NAMALWA (cell line): ENCODE measurements at places on chromosomes 16 and 17.

DNA sequence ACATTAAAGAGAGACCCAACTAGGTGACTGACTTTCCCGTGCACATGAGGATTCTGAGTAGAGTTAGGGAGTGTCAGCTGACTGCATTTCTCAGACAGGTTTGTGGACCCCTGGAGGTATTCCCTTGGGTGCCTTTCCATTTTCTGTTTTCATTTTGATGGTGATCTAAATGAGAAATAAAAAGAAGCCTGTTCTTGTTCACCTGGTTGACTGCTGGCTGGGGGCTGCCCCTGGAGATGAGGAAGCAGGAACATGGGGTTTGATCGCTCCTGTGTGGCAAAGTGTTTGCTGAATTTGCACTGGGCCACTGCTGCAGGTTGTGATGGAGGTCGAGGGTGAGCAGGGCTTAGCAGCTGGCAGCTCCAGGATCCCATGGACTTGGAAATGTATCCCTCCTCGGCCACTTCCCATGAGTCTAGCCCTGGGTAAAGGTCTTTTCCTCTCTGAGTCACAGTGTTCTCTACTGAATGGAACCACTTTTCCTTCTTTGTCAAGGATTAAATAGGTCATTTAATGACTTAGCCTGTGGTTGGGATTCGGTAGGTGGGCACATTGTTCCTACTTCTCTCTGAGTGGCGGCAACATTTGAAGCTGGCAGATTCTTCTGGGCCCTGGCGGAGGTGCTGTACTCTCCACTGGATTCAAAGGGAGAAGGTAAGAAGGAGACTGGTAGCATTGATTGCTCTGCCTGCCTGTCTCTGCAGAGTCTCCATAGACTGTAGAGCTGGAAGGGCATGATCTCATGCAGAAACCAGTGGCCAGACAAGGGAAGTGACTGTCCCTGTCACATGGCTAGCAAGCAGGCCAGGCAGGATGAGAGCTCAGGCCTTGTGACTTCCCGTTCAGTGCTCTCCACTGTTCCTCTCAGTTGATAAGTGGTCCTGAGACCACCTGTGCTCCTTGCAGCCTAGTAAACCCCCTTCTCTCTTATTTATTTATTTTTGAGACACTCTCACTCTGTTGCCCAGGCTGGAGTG, 17.9 kb downstream of the SNX29 start:
- no peak for DNase-seq

GRCh38 chr17:9999919-10000695, 95.0 kb upstream of the RCVRN start:
- no peak for DNase-seq

DNA sequence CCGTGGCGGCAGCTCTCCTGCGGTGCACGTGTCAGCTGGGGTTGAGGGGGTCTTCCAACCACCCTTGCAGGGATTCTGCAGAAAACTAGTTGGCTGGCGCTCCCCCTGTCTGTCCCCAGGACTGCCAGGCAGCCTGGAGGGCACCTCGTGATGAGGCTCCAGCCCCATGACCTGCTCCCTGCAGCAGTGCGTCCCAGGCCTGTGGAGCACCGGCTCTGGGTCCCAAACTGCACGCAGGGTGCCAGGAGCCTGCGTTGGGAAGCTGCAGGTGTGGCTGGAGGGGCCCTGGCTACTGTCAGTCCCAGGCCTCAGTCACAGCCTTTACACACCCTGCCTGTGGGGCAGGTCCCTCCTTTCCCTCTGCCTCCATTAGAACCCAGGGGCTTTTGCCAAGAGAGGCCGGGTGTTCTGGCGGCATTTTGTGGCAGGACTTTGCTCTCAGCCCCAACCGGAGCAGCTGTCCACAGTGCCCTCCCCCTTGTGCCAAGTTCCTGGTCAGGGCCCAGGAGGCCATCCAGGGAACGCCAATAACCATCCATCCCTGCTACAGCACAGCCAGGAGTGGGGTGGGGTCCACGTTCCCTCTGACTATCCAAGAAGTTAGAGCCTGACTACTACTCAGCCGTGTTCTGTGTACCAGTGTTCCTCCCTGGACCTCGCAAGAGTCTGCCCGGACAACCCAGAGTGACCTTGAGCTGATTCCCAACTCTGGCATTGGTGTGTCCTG, 9.2 kb downstream of the CHMP6 start:
- no peak for DNase-seq

- no peak for DNase-seq
These were observed 402.8 kb upstream of the RBFOX1 start for GRCh38 chr16:6929868-6930267.

DNA sequence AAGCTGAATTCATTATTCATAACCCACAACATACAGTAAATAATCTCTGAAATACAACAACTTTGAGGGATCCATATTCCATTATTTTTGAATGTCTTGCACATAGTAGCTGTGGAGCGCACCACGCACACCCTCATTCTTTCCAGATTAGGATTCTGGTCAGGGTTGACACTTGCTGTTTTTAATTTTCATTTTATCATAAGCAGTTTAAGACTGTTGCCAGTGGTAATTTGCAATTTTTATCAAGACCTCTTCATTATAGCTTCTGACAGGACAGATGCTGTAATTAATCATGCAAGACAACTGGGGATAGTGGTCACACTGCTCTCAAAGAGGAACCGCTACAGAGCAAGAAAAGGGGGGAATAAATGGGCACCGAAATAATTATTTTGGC, 109.7 kb downstream of the TOX3 start:
- DNase-seq, result no peak

- no peak for DNase-seq
These were observed 54.3 kb upstream of the CNTNAP4 start for GRCh38 chr16:76222853-76223252.

- DNase-seq, result no peak
These were observed 20.9 kb downstream of the GNAO1 start for GRCh38 chr16:56212144-56212543.

DNA sequence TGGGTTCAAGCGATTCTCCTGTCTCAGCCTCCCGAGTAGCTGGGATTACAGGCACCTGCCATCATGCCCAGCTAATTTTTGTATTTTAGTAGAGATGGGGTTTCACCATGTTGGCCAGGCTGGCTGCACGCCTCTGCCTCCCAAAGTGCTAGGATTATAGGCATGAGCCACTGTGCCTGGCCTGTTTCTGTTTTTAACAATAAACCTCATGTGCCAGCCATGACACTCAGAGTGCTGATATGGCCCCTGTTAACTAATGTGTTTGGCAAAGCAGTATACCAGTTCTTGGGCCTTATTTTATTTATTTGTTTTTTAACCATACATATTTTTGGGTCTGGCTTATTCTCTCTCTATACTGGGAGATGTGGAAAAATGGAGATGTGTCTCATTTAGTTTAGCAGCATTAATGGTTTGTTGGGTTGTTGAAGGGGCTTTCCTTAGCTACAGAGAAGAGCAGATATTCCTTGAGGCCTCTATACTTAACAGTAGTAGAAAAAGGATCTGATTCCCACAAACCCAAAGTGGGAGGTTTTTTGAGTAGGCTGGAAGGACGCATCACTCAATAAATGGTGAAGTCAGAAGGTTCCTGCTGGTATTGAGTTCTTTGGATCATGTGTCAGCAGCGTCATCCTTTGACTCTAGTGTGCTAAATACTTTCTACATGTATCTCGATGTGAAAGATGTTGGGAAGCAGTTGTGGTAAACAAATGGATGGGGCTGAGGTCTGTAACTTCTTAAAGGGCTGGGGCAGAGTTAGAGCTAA, 16.2 kb upstream of the CDK5R1 start:
- no peak for DNase-seq

GRCh38 chr16:8634991-8635736, 13.7 kb downstream of the METTL22 start:
- peak; percentile 54 for DNase-seq

DNA sequence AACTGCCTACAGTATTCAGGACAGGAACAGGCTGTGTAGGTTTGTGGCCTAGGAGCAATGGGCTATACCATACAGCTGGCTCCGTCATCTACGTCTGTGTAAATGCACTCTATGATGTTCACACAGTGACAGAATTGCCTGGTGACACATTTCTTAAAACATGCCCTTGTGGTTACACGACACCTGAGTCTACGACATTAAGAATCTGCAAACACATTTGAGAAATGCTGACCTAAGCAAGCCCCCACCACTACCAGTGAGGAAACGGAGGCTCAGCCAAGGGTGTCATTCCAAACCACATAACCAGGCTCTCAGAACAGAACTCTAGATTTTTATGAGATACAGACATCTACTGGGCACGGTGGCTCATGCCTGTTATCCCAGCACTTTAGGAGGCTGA, 23.5 kb downstream of the USP36 start:
- DNase-seq, result no peak

DNA sequence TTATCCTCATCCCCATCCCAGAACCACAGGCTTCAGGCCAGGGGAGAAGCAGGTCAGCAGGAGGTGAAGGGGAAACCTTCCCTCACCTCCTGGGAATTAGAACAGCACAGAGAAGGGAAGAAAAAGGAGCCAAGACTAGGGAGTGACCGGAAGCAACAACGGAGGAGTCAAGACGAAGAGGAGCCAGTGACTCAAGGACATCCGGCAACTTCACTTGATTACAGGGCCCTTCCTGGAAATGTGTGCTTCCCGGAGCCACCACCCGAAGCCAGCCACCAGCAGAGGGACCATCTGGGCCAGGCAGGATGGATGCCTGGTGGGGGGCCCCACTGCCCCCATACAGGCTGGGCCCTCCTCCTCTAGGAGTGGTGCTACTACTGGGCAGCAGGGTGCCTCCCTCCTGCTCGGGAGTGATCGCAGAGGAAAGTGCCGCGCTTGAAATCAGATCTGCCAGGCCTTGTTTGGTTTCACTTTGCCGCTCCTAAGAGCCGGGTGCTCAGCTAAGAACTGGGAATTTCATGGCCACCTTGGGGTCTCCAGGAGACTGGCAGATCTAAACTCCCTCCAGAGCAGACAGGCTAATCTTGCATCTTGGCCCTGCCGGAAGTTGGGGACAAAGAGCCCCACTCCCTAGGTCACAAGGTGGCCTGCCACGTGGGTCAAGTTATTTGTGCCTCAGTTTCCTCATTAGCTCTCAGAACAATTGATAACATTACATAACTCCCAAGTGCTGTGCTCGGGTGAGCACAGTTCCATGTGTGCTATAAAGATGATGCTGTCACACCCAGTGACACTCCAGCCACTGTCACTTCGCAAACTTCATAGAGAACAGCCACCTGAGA, 6.6 kb downstream of the CDC42EP4 start:
- no peak for DNase-seq

DNA sequence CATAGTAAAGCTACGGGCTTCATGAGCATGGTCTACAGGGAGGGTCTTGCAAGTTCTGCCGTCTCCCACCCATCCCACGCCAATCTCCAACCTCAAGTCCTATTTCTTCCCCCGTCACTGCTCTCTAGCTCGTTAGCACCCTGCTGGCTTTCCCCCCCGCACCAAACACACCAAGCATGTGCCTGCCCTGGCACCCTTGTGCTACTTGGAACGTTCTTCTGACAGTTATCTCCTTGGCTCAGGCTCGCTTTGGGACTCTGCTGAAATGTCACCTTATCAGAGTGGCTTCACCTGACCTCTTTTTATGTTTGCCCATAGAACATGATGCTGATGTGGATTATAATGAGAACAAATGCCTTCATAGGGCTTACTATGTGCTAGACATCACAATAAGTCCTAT, 21.9 kb downstream of the GLYR1 start:
- no peak for DNase-seq

DNA sequence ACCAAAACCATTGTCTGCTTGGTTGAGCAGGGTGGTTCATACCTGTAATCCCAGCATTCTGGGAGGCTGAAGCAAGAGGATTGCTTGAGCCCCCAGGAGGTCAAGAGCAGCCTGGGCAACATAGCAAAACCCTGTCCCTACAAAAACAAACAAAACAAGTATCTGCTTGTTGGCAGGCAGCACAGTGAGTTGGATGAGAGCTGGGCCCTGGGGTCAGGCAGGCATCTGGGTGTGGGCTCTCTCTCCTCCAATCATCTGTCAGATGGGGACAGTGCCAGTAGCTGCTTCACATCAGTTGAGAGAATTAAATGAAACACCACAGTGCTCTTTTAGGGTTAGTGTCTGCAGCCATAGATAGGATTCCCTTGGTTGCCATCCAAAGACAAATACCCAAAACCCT, 5.8 kb downstream of the ARMC7 start:
- DNase-seq, result no peak

GRCh38 chr17:17387498-17388362, 84.6 kb downstream of the NT5M start:
- peak; percentile 23 for DNase-seq

GRCh38 chr17:42878123-42878880, 22.3 kb upstream of the G6PC1 start:
- no peak for DNase-seq

DNA sequence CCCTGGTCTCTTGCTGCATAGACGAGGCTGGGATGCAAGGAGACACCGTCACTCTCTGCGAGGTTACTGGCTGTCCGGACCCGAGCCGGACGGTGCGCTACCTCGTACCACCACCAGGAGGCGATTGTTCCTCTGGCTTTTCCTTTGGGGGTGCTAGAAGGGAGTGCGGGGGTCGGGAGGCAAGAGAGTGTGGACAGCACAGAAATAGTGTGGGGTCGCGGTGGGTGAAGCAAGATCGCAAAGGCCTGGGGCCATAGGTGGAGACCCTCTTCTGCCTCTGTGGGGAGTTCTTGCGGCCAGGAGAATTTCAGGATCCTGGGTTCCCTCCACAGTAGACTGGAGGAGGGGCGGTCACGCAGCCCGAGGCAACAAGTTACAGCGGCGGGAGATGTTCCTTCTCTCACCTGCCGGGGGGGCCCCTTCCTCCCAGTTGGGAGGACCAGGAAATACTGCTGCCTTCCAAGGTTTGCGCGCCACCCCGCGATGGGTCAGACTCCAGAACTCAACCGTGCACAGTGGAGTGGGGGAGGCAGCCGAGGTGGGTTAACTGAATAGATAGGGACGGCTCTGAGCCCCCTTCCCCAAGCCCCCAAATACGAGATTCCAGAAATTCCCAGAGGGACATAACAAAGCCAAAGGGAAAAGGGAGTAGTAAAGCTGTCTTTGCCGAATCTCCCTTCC, 6.9 kb downstream of the PHOSPHO1 start:
- peak; percentile 67 for DNase-seq
